ENCODE measurements at places on chromosomes 4 and X.

DNA sequence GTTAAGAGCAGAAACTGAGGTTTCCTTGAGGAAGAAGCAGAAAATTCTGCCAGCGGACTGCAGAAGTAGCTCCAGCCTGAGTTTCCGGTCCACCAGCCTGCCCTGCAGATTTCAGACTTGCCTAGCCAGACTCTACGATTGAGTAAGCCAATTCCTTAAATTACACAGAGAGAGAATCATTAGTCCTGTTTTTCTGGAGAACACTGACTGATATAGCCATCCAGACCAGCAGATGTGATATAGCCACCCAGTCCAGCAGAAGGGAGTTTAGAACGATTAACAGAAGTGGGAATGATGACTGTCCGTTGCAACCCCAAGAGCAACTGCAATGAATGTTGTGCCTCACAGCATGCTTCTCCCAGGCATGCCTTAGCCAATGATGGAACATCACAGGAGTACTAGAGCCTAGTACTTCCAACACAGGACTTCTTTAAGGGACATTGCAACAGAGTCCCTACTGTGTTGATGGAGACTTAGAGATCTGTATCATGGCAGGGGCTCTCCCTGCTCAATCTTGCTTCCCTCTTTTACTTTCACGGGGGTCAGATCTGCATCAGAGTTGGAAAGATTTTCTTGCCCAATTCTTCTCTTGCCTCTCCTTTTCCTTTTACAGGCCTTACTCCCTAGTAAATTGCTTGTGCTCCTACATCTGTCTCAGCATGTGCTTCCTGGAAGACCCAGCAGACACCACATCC is 264.6 kb upstream of the CLNK start:
- no peak for DNase-seq

DNA sequence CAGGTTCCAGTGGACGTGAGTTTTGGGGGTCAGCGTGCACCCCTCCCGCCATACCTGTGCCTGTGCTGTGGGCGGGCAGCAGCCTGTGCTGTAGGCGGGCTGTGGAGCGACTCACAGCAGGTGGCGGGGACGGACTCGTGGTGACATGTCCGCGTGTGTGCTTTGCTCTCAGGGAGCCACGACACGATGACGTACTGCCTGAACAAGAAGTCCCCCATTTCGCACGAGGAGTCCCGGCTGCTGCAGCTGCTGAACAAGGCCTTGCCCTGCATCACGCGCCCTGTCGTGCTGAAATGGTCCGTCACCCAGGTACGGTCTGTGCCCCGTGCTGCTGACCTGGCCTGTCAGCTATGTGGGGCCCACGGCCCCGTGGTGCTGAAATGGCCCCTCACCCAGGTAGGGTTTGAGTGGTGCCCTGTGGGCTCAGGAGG is 7.4 kb downstream of the PLCXD1 start:
- DNase-seq: no peak

GRCh38 chr4:102405821-102406401 is 60.6 kb upstream of the SLC39A8 start:
- DNase-seq: no peak

DNA sequence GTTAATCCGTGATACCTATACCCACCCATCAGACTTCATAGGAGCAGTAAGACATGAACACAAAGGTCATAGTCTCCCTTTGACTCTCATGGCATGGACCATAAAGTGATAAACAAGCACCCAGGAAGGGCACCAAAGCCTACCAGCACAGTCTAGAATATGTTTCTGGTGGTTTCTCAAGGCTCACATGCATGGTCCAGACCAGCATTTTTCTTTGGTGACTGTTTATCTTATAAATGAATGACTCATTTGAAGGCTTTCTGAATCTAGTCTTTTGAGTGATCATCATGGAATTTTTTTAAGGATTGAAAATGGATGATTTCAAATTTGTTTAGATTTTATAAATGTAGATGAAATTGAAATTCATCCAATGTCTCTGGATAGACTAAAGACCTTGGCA is 32.0 kb upstream of the AMELX start:
- DNase-seq: no peak

GRCh38 chr4:160129439-160129838 is 1026.6 kb downstream of the RAPGEF2 start:
- DNase-seq: no peak

DNA sequence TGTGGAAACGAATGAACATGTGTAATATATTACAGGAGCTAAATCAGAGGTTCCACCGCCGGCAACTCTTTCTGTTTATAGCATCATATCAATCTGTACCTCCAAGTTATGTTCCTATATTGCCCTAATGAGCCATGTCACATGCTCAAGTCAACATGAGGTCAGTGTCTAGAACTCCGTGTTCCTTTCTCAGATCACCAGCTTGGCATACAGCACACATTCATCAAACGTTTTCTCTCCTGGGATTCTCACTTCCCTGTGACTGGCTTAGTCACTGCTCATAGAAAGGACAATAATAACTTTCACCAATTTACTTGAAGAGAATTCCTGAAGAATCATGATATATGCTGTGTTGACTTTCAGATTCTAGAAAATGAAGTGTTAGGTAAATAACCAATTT is 532.0 kb upstream of the SPANXN1 start:
- no peak for DNase-seq

- no peak for DNase-seq
These were observed 7.8 kb downstream of the ARAF start for GRCh38 chrX:47568656-47569295.

DNA sequence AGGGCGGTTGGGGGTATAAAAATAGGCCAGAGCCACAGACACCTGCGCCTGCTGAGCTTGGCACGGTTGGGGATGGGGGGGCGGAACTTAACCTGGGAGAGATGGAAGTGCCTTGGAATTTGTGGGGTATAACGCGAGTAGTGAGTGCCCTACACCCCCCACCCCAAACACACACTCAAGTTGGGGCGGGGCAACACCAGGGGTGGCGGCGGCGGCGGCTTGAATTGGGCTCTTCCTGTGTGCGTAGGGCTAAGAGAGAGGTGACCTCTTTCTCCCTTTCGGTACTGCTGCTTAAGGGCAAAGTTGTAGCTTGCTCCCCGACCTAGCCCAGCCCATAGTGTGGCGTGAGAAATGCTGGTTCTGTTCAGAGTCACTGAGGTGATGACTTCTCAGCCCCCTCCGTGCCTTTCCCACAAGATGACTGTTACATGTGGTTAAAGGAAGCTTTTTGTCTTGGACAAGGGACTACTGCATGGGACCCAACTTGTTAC is 839 bp downstream of the STK26 start:
- peak; percentile 15 for DNase-seq

- no peak for DNase-seq
These were observed 19.0 kb upstream of the SYTL4 start for GRCh38 chrX:100750883-100751282.
